ENCODE measurements at places on chromosomes 12 and 14.

DNA sequence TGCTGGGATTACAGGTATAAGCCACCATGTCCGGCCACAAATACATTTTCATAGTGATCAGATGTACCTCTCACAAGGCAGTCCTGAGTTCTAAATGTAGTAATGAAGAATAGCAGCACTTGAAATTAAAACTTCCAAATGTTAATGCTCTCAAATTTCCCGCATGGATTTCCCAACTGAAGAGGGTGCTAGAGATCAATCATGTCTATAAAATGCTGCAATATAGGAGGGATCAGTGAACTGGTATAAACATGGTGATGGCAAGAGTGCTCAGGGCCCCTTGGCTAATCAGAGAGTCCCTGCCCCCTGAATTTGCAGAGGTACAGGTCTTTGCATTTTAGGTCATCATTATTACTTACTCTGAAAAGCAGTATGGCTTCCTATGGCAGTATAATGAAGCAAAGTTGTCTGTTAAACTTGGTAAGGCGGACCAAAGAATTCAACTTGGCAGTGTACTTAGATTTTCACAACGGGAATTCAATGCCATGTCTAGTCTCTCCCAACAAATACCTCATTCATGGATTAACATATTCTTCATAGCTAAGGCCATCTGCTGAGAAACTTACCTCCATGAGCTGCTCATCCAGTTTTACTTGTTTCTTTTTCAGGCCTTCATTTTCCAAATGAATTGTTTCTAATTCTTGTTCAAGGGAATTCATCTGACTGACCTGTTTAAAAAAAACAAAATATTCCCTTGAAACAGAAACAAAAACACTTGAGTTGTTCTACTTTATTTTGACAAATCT is 67.0 kb upstream of the SAV1 start:
- no peak for DNase-seq

DNA sequence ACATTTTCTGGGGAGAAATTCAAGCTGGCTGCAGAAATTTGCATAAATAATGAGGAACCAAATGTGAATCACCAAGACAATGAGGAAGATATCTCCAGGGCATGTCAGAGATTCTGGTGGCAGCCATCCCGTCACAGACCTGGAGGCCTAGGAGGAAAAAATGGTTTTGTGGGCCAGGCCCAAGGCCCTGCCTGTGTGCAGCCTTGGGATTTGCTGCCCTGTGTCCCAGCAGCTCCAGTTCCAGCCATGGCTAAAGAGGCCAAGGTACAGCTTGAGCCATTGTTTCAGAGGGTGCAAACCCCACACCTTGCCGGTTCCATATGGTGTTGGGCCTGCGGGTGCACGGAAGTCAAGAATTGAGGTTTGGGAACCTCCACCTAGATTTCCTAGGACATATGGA is 147.5 kb downstream of the ADCK1 start:
- DNase-seq, result no peak

GRCh38 chr12:72989458-72989947 is 717.3 kb downstream of the TRHDE start:
- DNase-seq, result no peak

DNA sequence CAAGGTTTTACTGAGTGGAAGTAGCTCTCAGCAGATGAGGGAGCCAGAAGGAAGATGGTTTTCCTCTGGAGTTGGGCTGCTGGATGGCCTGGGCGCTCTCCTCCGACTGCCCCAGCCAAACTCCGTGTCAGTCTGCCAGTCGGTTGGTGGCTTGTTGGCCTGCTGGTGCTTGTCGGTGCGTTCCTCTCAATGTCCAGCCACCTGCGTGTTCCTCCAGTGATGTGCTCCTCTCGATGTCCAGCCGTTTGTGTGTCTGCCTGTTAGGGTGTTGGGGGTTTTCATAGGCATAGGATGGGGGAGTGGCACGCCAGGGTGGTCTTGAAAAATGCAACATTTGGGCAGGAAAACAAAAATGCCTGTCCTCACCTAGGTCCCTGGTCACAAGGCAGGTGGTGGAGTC is 37.0 kb upstream of the LDHB start:
- DNase-seq, result no peak

DNA sequence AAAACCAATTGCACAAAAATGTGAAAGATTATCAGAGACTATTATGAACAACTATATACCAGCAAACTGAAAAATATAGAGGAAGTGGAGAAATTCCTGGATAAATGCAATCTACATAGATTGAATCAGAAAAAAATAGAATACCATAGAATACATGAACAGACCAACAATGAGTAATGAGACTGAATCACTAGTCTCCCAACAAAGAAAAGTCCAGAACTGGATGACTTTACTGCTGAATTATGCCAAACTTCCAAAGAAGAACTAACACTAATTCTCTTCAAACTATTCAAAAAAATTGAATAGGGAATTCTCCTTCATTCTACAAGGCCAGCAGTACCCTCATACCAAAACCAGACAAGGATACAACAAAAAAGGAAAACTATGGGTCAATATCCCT is 60.6 kb downstream of the GUCY2C start:
- no peak for DNase-seq

GRCh38 chr12:64583771-64584421 is 26.4 kb upstream of the RASSF3 start:
- DNase-seq, result peak; percentile 37

- no peak for DNase-seq
Measured at GRCh38 chr14:99263564-99264330, 8.2 kb downstream of the BCL11B start.

- DNase-seq, result no peak
Measured at GRCh38 chr12:120013659-120014380, 24.8 kb downstream of the BICDL1 start.

DNA sequence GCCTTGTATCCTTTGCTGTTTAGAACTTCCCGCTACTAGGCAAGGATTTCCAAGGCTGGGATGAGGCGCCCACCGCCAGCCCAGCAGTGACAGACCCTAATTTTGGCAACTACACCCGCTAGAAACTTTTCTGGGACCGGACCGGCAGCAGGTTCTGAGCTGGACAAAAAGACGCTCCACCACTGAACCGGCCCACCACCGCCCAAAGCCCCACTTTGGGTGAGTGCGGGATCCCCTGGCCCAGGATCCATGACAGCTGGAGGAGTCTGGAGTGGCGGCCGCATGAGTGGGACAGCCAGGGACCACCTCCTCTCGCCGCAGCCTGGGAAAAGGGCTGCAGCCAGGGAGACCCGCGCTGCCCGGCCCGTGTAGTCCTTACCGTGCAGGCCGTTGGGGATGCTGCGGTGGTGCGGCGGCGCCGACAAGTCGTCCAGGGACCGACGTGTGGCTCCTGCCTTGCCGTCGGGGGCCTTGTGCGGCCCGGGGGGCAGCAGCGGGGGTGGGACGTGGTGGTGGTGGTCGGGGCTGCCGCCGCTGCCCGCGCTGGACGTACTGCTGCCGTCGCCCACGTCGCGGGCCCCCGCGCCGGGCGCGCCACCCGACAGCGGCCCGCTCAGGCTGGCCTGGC is 1.1 kb downstream of the CCDC85C start:
- DNase-seq, result no peak

- DNase-seq, result no peak
Measured at GRCh38 chr14:90116444-90116843, 54.6 kb downstream of the KCNK13 start.

- DNase-seq, result peak; percentile 42
Measured at GRCh38 chr14:63435204-63435603, 108.0 kb downstream of the PPP2R5E start.

- DNase-seq, result no peak
Measured at GRCh38 chr14:52949711-52950409, 990 bp downstream of the FERMT2 start.

- no peak for DNase-seq
Measured at GRCh38 chr12:128052331-128052730, 214.6 kb upstream of the TMEM132C start.

- DNase-seq, result no peak
Measured at GRCh38 chr12:130880411-130880885, 8.6 kb downstream of the RAN start.

DNA sequence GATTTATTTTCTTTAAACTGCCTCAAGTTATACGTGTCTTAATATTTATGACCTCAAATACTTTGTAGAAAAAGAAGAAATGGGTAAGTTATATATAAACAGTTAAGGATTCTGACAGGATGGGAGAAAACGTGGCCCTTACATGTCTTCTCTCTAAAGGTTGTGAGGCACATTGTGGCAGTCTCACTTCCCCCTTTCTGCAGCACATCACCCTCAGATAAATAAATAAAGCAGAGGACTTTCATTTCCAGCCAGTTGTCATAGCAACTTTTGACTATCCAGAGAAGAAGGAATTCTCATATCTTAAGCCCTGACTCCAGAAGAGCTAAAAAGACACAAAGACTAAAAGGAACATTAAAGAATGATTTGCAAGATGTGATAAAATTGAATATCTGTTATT is 28.8 kb upstream of the CEP83 start:
- DNase-seq, result peak; percentile 57

DNA sequence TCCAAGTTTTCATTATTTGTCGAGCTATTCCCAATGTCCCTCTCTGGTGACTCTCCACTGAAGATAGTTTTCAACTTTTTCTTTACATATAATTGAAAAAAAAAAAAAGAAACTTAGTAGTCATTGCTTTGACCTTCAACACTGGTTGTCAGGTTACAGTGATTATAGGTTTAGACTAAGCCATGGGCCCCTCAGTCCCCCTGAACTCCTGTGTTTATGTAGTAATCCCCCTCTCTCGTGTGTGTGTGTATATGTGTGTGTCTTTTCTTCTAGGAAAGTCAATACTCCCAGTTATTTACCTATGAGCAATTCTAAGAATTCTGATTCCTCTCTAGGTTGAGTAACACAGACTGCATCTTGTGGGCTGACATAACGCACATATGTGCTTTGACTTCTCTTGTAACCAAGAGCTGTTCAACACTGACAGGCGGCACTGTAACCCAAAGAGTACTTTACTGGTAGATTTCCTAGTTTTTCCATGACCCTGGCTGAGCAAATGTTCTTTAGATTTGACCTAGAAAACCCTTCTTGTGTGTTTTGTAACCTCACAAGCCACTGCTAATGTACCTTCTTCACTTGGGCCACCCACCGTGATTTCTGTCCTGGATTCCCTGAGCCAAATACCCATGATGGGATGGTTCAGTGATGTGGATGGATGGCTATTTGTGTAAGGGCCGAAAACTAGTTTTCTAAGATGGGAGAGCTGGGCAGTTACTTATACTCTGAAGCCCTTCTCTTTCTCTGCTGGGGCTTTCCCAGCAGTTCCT is 15.0 kb upstream of the MANSC4 start:
- DNase-seq, result no peak

DNA sequence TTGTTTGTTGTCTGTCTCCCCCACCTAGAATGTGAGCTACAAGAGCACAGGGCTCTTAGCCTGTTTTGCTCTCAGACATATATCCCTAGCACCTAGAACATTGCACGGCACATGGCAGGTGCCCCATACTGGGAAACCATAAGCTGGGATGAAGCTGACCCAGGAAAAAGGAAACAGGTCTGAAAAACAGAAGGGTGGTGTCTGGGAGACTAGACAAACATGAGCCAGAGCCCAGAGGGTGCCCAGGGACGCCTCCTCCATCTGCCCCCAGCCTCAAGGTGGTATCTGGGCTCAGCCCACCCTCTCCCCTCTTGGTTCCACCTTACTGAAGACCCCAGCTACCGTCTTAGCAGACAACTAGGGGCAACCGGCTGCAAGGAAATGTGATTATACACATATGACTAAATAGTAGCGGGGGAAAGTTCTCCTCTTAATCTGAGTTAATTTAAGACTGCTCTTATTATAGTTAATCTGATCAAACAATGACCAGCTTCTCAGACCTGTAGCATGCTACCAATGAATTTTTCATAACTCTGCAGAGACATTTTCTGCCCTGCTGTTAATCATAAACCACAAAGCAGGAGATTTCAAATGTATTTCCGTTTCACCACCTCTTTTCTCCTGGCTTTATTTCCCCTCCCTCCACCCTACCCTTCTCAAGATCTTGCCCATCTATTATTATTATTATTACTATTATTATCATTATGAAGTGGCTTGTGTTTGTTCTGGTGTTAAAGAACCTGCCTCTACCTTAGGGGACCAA is 31.9 kb downstream of the KSR2 start:
- no peak for DNase-seq

DNA sequence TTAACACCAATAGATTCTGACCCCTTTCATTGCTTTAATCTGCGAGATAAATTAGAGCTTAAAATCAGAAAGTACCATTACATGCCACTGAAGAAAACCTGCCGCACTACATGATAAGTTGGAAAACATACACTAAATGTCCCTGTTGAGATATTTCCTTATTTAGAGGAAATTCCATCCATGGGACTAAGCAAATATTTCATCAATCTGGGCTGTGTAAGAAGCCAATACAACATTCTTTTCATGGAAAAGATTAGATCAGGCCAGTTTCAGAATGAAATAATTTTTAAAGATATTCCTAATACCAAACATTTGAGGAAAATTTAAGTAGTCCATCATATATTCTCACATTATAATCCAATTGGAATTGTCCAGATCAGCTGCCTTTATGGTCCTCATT is 112.8 kb downstream of the LLPH start:
- DNase-seq, result no peak

DNA sequence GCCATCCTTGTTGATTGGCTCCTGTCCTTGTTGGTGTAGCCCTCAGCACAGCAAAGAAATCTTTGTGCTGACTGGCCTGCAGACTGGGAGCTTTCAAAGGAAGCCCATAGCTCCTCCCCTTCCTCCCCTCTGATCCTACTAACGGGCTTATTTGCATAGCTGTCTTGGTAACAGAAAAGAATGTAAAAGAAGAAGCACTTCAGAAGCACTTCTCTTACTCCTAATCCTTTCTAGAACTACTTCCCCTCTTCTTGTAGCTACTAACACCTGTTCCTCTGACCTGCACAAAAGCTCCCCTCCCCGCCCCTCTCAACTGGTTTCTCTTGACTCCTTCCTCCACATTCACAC is 14.3 kb upstream of the RIC8B start:
- DNase-seq, result peak; percentile 64

DNA sequence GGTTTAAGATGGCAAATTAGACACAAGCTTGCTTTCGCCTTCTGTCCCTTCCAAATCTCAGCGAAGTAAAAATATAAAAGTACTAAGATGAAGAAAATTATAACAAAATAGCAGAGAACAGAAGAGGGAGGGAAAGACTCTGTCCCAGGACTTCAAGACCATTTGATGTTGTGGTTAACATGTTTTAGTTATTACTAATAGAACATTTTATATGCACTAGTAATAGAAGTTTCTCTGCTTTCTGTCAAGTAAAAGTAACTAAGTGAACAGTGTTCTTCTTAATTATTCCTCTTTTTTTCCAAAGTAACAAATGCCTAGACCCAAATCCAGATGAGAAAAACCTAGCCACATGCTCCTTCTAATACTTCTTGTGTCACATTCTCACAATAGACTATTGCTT is 85.1 kb upstream of the DAAM1 start:
- no peak for DNase-seq

GRCh38 chr12:57280211-57281062 is 29.4 kb upstream of the STAC3 start:
- DNase-seq, result peak; percentile 89

Data from suppressor macrophage (primary cell).